Epithelial cell of alveolus of lung (primary cell): ENCODE measurements at places on chromosomes 11 and 22. TPM values are rescaled to one million over a fixed set of nuclear protein-coding genes. Genes with fewer than 3 reads are reported as not detected.

JAM3 gene
- 47.3 and 51.7 TPM in 2 replicates for total RNA-seq

RGL4 gene
- not detected in 2 replicates for total RNA-seq

C11orf16 gene
- not detected in 2 replicates for total RNA-seq

RIN1 gene
- 29.0 and 38.1 TPM in 2 replicates for total RNA-seq

DNAJB13 gene
- total RNA-seq: not detected in 2 replicates

NELL1 gene
- not detected in 2 replicates for total RNA-seq
